SK-N-DZ (cell line): ENCODE measurements at places on chromosomes 12 and 14.

DNA sequence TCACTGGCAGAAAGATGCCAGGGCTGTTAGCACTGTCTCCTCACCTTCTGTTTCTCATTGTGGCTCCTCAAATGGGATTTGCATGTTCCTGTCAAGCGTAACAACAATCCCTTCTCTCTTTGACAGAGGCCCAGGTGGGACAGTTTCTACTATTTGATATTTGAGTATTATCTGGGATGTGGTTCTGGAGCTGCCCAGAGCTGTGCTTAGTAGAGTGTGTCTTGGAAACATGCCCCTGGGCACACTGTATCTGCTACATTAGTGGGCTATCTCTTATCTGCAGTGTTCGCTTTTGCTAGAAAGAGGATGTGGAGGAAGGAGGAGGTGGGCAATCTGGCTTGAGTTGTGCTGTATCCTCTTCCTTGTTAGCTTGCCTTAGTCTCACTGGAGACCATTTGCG is 3.8 kb upstream of the ACADS start:
- no peak for DNase-seq

GRCh38 chr12:120167529-120168095 is 26.9 kb downstream of the GCN1 start:
- no peak for DNase-seq

GRCh38 chr12:89927226-89927698 is 218.6 kb upstream of the ATP2B1 start:
- DNase-seq, result no peak

GRCh38 chr14:46147024-46147423 is 504.6 kb downstream of the RPL10L start:
- no peak for DNase-seq

- DNase-seq, result no peak
These were observed 5.8 kb upstream of the LRP10 start for GRCh38 chr14:22865424-22866405.

GRCh38 chr14:23387916-23388882 is 11.4 kb downstream of the CMTM5 start:
- DNase-seq, result no peak

DNA sequence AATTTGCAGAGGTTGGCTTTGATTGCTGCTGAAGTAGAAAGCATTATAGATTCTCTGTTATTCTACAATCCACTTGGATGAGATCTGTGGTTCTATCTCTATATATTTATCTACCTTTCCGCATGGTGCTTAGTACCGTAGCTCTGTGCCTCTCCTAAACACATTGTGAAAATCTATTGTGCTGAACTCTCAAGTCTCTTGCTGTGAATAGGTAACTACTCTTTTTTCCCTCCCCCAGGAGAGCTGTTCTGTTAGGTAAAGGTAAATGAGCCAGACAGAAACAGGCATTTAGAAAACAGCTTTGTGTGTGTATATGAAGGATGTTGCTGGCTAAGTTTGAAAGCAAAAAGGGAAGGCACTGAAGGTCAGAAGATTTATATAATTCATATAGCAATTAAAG is 112.6 kb downstream of the BRMS1L start:
- no peak for DNase-seq

GRCh38 chr12:117343296-117343695 is 18.1 kb downstream of the NOS1 start:
- DNase-seq, result no peak

DNA sequence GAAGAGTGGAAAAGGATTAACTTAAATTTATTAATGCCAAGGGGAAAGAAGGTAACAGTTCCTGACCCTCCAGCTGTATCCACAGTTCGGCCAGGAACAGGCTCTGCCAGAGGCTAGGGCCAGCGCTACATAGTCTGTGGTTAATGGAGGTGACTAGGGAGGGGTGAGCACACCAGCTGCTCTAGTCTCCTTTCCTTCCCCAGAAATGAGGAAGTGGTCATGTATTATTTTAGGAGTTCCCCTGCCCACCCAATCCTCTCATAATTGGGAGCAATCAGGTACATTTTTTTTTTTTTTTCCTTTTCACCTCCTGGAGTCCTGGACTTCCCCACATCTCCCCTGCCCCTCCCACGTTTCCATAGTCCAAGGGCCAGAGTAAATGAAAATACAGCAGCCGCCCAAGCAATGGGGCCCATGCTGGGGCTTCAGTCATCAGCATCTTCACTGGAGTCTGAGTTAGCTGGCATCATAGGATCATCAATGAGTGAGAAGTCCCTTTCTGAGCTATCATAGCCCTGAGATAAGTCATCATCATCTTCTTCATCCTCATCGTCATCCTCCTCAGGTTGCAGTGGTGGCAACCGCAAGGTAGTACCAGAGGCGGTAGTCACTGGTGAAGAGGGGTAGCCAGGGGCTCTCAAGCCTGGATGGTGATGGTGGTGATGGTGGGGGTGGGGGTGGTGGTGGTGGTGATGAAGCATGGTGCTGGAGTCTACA is 1.5 kb upstream of the SUPT16H start:
- no peak for DNase-seq

DNA sequence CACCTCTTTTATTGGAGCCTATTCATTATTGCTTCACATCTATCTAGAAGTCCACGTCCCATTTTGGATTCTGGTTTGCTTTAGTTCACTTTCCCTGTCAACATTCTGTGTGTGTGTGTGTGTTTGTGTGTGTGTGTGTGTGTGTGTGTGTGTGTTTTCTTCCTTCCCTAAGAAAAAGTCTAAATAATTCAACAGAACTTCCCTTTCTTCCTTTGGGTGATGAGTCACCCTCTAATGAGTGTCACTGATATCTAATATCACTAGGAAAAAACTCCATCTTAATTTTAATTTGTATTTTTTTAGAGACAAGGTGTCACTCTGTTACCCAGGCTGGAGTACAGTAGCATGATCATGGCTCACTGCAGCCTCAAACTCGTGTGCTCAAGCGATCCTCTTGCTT is 234.2 kb downstream of the TTC8 start:
- no peak for DNase-seq

DNA sequence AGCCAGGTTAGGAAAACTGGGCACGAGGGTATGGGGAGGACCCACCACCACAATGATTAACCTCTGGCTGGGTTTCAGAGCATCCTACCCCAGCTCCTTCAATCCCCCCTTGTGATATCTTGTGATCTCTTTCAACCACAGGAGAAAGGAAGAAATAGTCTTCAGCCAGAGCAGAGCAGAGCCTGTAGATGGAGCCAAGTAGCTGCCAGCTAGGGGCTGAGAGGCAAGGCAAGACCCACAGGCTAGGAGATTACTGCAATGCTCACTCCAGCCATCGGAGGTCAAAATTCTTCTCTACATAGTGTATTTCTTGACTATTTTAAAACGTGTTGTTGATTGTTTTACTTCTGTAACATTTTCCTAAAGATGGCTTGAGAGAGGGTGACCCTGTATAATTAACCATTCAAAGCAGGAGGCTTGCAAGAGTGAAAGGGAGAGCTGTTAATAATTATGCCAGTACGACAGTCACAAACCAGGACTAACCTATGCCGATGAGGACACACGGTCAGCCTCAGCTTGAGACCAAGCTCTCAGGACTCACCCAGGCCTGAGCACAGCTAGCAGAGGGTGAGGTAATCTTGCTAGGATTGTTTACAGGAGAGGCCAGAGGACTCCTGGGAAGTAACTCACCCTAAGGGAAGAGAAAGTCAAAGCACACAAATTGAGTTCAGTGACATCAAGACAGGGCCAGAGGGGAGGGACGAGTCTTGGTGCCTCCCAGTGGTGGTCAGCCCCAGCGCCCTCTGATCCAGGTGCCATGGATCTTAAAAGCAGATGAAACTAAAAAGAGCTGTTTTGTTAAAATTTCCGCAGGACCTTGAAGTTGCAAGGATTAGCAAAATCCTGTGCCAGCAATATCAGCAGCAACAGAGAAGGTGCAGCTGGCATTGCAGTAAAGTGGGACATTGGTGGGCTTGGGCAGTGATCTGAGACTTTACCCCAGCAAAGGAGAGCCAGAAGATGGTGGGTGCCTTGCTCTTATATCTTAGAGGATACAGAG is 29.8 kb upstream of the CDKN3 start:
- peak; percentile 50 for DNase-seq
